Bronchial epithelial cell (primary cell): ENCODE measurements at places on chromosomes 13 and 19. TPM values are rescaled to one million over a fixed set of nuclear protein-coding genes. Genes with fewer than 3 reads are reported as not detected.
A peak's percentile ranks its signal among the peaks of the same experiment; 100 is the strongest.

- DNase-seq: no peak
These were observed 18.4 kb upstream of the CCL25 start for GRCh38 chr19:8034178-8034525.

DNA sequence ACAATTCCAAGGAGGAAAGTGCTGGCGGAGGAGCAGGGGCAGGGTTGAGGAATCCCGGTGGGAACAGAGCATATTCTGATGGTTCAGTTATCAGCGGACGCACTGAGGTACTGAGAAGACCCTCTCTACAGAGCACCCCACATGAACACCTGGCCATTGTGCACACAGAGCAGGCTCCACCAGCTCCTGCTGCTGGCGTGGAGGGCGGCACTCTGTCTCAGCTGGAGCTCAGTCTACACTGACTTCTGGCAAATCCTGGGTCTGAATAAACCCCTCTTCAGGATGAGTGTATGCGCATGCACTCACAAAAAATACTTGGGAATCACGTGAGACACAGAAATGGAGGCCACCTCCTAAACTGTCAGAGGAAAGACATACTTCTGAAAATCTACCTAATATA, 114.4 kb upstream of the IRS2 start:
- no peak for DNase-seq

DNA sequence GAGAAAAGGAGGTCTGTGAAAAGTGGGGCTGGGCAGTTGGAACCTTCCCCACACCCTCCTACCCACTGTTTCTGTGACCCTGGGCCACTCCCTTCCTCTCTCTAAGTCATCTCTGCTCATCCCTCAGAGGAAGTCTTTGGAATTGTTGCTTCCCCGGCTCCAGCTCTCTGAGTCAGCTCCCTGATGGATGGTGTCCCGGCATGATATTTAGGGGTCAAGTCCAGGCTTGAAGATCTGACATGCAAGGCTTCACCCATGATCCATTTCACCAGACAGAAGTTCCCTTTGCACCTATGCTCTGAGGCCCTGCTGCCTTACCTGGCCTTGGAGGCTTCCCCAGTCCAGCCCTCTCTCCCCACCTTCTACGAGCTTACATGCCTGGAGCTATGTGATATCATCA, 13.3 kb downstream of the EXOC3L2 start:
- DNase-seq: peak; percentile 97

The FXYD3 gene
- 309 and 548 TPM in 2 replicates for total RNA-seq

The ZNF700 gene
- total RNA-seq: 9.5 and 10.0 TPM in 2 replicates
